ENCODE measurements at places on chromosomes 3 and 15.

- peak; percentile 3 for DNase-seq
Observed at GRCh38 chr3:148036331-148036876, 627.2 kb downstream of the ZIC1 start.

DNA sequence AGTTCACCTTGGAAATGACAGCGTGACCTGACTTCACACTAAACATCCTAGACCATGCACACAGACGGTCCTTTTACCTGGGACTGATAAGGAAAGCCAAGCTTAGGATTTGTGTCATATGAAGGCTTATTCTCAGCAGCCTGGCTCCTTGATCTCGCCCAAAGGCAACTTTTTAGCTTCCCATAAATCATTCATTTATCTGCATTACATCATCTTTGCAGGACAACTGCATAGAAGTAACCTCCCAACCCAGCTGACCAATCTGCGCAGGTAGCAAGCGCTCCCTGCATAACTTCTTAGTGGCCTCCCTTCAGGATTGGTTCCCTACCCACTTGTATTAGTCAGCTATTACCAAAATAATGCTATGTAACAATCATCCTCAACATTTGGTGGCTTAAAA, 389.9 kb upstream of the PROK2 start:
- DNase-seq = no peak

DNA sequence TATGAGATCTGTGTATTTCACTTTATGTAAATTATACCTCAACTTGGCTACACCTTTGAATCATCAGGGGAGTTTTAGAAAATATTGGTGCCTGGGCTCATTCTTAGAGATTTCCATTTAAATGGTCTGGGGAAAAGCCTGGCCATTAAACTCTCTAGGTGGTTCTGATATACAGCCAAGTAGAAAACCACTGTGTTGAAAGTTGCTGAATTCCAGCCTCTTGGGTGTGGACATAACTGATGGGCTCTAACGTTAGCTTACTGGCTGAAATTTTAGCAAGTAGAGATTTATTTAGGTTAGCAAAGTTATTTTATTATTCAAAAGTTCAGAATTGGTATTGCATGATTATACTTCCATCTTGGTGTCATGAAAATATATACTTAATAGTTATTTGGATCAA, 84.1 kb downstream of the ATG7 start:
- DNase-seq = no peak

GRCh38 chr15:80957556-80957955, 32.1 kb downstream of the MESD start:
- DNase-seq = no peak

GRCh38 chr3:123798550-123798949, 85.6 kb downstream of the MYLK start:
- DNase-seq = no peak

DNA sequence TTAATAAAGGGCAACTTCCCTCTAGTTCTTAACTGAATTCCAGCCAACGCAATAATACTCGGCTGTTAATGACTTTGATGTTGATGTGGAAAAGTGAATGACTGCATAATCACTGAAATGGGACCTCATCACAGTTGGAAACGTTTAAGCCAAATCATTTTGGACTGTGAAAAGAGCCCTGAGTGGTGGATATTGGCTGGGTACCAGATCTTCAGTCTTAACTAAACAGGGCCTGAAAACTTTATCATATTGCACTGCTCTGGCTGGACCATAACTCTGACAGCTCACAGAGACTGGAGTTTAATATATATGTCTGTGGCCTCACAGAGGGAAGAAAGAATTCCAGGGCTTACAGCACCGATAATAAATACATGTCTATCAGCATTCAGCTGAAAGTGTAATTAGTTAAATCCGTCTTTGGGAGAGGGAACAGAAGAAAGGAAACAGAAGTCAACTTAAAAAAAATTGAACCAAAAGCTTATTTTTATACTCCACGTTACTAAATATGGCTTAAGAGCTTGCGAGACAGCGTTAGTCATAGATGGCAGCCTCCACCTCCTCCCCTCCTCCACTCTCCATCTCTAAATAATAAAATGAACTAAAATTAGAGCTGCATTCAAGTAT, 222.3 kb upstream of the CDIN1 start:
- peak; percentile 30 for DNase-seq

GRCh38 chr3:61589856-61590255, 28.5 kb downstream of the PTPRG start:
- no peak for DNase-seq

- DNase-seq = no peak
Observed at GRCh38 chr3:189288348-189289235, 116.8 kb downstream of the TPRG1 start.

GRCh38 chr3:127373441-127374085, 85.7 kb upstream of the PRR20G start:
- peak; percentile 70 for DNase-seq

DNA sequence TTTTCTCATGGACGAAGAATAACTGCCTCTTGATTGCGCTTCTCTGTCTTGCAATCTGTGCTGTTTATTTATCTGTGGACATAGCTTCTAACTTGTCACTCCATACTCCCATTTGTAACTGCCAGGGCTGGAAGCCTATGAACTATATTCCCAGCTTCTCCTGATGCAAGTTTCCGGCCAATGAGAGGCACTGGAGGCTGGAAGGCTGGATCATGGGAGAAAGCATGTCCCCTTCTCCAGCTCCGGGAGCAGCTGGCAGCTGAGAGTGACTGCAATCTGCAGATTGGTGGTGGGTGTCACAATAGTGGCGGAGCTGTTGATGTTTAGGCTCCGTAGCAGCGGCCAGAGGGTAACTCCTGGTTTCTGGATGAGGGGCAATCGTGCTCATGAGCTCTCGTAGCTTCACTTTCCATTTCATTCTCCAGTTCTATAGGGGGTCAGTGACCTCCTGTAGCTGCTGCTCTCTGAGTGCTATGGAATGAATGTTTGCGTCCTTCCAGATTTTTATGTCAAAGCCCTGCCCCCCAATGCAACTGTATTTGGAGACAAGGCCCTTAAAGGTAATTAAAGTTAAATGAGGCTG, 35.7 kb upstream of the PCSK6 start:
- no peak for DNase-seq

GRCh38 chr3:48694610-48695392, 9.1 kb upstream of the NCKIPSD start:
- DNase-seq = peak; percentile 86

DNA sequence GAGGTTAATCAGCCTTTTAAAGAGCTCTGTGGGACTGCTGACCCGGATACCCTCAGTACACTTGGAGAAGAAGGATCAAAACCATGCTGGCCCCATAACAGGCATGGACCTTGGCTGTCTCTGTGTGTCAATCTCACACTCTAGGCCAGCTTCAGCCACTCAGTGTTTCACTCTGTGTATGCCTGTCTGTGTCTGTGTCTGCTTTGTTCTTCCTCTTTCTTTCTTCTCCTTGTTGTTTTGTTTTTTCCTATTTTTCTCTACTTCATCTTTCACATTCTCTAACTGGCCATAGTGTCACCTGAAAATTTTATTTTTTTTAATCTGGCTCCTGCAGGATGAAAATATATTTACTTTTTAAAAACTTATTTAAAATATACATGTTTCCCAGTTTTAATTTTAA, 51.1 kb downstream of the SERP1 start:
- DNase-seq = peak; percentile 1

DNA sequence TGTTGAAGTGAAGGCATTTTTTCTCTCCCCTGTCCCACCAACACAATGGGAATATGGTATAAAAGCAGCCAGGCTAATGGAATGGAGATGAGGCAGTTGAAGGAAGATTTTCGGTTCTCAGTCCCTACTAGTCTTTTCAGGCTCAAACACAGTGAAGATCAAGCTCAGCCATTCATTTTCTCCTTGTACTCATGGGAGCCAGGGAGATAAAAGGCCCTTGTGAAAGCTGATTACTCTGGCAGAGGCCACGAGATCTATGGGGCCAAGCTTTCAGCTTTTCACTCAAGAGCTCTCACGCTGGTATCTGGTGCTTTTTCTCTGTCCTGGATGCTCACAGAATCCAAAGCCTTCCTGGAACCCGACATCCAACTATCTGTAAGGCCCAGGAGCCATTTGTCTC, 14.5 kb upstream of the FAN1 start:
- peak; percentile 39 for DNase-seq

DNA sequence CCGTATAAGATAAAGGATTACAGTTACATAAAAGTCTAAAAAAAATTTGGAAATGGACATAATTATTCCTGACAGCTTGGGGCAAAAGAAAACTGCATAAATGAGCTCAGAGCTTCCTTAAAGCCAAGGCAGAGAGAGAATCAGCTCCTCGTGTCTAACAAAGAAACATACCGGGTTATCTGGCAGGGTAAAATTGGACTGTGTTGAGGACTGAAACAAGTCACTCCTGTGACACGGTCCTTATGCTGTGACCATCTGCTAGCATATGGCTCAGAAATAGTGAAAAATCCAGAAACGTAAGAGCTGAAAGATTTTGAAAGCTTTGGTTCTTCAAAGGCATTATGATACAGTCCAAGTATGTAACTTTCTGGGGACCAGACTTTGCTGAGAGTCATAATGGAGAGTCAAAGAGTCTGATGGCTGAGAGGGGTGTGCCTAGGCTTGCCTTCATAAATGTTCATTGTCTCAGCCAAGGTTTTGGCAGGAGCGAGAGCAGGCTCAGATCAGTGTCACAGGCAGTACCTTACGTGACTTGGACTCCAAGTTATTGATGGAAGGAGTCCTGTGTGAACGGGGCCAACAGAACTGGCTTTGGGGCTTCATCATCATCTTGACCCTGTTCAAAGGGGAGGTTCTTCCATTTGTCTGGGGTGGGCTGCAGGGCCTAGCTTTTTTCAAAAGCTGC, 12.5 kb downstream of the MAP6D1 start:
- DNase-seq = peak; percentile 99

DNA sequence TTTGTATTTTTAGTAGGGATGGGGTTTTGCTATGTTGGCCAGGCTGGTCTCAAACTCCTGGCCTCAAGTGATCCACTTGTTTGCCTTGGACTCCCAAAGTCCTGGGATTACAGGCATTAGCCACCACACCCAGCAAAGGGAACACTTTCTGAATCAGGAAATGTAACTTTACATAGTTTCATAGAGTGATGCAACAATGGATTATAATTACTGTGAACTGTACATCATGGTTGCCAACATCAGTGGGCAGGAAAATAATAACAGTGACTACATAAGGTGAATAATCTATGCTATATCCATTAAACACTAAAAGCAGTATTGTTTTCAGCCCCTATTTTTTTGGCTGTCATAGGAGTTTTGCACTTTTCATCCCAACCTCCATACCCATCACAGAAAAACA, 5.0 kb upstream of the KPNA1 start:
- DNase-seq = no peak

- no peak for DNase-seq
Observed at GRCh38 chr3:123712077-123712860, 127.4 kb upstream of the HACD2 start.

DNA sequence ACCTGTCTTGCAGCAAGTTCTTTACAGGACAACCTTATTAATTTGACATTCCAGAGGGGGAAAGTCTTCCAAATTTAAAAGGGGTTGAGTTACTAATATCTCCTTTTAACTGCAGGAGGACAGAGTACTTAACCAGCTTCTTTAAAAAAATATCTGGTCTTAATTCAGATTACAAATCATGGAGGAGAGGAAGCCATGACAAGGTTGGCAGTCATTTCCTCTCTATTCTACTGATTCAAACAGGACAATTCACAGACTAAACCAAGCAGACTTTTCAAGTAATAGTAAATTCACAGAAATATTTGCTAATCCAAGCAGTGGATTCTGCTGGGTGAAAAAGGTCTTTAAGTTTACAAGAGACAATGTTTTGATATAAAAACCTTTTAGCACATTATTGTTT, 185.3 kb downstream of the CFAP20DC start:
- no peak for DNase-seq

GRCh38 chr15:66723826-66724731, 22.0 kb downstream of the SMAD6 start:
- no peak for DNase-seq

DNA sequence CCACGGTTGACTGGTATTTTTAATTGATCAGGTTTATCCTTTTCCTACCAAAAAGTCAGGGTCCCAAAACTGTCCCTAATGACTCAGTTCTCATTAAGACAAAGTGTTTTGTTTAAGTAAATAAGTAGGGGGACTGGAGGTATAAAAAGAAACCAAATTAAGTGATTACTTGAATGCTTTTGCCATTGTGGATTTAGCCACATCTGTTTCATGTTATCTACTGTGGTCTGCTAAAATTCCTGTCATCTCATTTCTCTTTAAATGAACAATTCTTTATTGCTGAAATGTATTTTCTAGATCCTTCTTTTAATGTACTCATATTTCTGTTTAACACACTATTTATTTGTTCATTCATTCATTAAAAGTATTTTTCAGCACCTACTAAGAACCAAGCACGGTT, 625.9 kb upstream of the ADAMTS9 start:
- DNase-seq = no peak

GRCh38 chr3:171218069-171218468, 191.5 kb upstream of the SLC2A2 start:
- DNase-seq = no peak

GRCh38 chr3:81829937-81830336, 68.5 kb upstream of the GBE1 start:
- DNase-seq = no peak

GRCh38 chr3:194935632-194936470, 250.2 kb downstream of the FAM43A start:
- no peak for DNase-seq

DNA sequence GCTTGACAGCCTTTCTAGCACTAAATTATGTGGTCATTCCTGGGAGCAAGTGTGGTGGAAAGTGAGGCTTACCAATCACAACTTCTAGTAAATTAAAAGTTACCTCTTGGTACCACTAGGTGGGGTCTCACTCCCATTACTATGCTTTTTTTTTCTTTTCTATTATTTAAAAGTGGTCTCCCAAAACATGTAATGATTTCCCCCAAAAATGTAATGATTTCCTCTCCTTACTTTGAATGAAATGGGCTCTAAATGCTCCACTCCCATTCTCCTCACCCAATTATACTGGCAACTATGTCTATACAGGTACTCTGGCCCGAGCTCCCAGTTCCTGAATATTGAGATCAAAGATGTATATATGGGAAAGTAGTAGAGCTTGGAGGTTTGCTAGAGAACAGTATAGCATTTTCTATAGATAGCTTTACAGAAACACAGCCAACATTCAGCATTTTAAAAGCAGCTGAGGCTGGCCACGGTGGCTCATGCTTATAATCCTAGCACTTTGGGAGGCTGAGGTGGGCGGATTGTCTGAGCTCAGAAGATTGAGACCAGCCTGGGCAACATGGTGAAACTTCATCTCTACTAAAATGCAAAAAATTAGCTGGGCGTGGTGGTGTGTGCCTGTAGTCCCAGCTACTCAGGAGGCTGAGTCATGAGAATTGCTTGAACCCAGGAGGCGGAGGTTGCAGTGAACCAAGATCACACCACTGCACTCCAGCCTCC, 70.9 kb downstream of the DCUN1D1 start:
- no peak for DNase-seq

GRCh38 chr3:10623578-10624275, 118.3 kb upstream of the ATP2B2 start:
- no peak for DNase-seq

DNA sequence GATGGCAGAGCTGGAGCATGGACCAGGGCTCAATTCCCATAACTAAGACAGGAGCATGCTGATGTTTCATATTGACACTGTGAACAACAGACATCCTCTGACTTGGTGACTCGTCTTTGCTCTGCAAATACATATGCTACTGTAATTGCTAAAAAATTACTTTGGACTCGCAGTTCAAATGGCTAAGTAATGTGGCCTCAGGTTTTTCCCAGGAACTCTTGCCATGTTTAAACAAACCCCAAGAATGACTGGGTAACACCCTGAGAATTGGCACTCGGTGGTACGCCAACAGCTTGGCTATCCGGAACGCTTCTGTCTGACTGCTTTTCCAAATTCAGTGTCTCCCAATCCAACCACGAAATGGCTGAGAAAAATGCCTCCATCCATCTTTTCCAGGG, 456.7 kb upstream of the THBS1 start:
- no peak for DNase-seq

- no peak for DNase-seq
Observed at GRCh38 chr3:28590216-28590615, 241.6 kb upstream of the AZI2 start.
